Coronary artery (tissue), 2 donors: ENCODE measurements at places on chromosomes 5 and 9.
A peak's percentile ranks its signal among the peaks of the same experiment; 100 is the strongest.

DNA sequence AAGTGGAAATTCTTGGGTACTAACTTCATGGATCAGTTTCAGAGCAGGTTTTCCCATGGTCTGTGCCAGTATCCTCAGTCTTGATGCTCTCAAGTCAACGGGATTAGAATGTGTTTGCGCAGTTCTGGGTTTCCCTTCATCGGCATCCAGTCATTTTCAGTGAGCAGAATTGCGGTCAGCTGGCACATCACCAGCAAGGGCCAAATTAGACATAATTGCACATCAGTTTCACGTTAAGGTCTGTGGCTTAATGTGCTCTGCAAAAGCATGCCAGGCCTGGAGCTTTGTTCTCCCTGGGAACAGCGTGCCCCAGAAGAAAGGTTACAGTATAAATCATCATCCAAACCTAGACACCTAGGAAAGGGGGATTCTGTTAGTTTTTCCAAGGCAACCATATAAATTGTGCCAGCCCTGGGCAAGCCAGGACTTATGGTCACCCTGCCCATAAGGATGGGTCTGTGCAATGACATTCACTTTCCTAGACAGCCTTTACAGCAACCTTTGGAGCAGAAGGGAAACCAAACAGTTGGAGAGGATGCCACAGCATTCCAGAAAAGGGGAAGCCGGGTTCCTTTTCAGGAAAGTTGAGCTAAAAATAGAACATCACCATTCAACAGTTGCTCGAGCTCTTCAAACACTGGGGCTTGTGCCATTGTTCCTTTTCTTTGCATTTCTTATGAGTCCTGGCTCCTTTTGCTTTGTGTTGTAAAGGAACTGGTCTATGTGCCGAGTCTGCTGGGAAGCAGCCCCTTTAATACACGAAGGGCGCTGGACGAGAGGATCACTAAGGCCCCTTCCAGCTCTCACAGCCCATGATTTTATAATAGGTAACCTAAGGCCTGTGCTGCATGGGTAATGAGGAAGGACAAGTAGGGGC, 23.1 kb downstream of the IQGAP2 start:
- no peak for DNase-seq

DNA sequence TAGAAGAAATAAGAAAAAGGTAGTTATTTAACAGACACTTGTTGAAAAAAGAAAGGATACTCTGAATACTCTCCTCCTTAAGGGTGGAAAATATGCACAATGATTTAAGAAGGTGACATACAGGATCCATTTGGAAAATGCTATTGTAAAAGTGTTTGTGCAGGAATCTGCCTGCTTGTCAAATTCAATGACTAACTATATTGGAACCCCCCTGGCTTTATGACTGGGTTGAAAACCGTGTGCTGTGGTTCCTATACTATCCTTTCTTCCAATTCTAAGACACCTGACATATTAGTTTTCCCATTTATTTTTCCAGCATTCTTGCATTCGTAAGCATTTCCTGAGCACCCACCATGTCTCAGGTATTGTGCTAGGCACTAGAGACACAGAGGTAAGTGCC, 220.0 kb downstream of the GLIS3 start:
- DNase-seq = no peak

DNA sequence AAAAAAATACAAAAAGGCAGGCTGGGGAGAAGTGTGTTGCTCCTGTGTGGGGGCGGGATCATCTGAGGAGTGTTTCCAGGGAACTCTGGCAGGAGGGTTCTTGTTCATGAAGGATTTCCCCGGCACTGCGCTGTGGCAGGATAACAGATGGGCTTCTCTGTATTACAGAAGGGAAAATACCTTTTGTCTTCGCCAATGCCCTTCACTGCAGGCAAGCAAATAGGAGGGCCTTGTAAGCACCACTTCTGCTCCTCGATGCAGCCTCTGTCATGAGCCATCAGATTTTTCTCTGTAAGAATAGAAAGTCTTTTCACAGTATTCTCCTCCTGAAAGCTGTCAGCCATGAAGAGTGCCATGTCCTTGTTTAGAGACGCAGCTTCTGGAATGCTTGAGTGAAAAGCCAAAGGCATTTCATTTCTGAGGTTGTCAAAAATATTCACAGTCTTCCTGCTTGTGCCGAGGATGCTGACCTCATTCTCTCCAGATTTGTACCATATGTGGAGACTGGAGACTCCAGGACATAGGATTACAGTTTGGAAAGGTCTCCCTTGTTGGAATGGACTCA, 294.0 kb downstream of the YTHDC2 start:
- DNase-seq = no peak

GRCh38 chr9:115204904-115205453, 87.0 kb upstream of the TNC start:
- DNase-seq = no peak

- no peak for DNase-seq
Measured at GRCh38 chr9:29625292-29625731, 2052.0 kb upstream of the C9orf72 start.

- no peak for DNase-seq
Measured at GRCh38 chr9:124257844-124258606, at the start of gene NEK6. TSS of gene NEK6 (plus strand) at chr9:124257949. CDS start at chr9:124301965, 44,016 bp downstream.

DNA sequence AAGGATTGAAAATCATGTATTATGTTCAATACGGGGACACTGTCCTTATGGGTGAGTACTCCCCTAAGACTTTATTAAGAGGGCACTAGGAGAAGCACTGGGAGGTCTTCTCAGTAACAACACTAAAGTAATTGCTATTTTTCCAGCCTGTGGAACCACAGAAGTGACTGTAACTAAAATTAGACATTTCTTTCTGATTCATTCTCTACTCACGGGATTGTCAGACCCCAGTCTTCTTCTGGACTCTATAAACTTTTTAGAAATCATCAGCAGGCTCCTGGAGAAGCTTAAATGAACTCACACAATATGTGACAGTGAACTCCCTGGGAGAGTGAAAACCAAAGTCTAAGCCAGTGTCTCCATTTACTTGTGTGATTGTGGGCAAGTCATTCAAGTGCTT, 14.5 kb downstream of the TLR4 start:
- no peak for DNase-seq

GRCh38 chr9:121797081-121797480, 145.6 kb downstream of the DAB2IP start:
- no peak for DNase-seq

- no peak for DNase-seq
Measured at GRCh38 chr9:33403941-33404787, 1.8 kb upstream of the AQP7 start.

GRCh38 chr9:110110154-110110553, 97.8 kb downstream of the C9orf152 start:
- DNase-seq = no peak

DNA sequence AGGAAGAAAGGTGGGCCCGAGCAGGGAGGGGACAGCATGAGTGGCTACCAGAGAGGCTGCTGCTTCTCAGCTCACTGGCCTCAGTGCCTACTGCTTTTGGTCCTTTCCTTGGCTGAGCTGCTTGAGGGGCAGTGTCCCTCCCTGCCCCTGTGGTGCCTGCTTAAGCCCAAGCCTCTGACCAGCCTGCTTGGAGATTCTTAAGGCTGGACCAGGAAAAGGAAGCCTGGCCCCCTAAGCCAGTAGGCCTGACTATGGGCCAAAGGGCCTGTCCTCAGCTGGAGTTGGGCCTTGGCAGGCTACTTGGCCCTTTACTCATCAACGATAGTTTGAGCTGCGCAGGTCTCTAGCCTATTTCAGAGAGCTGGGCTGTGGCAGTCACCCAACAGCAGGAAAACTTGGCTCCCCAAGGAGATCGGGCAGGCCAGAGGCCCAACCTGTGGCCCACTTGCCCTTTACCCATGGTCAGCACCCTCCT, 24.9 kb downstream of the TCF7 start:
- peak; percentile 64 for DNase-seq

DNA sequence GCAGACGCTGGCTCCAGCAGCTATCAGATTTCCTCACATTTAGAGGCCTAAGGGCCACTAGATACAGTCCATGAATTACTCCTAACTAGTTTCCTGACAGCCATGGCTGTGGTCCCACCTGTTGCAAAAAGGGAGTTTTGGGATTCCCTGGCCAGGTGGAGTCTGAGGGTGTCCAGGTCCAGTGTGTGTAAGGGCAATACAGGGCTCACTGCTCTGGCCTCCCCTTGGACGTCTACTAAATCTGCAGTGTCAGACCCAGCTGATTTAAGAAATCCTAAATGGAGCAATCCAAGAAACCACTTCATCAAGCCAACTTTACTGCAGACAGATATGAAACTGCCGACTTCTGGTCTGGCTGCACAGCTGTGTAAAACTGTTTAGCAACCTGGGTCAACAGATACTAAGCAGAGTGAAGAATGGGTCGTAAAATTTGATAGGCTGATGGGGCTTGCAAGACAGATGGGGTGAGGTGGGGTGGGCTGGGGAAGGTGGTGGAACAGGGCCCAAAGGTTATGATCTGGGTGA, 116.4 kb downstream of the GADD45G start:
- no peak for DNase-seq

DNA sequence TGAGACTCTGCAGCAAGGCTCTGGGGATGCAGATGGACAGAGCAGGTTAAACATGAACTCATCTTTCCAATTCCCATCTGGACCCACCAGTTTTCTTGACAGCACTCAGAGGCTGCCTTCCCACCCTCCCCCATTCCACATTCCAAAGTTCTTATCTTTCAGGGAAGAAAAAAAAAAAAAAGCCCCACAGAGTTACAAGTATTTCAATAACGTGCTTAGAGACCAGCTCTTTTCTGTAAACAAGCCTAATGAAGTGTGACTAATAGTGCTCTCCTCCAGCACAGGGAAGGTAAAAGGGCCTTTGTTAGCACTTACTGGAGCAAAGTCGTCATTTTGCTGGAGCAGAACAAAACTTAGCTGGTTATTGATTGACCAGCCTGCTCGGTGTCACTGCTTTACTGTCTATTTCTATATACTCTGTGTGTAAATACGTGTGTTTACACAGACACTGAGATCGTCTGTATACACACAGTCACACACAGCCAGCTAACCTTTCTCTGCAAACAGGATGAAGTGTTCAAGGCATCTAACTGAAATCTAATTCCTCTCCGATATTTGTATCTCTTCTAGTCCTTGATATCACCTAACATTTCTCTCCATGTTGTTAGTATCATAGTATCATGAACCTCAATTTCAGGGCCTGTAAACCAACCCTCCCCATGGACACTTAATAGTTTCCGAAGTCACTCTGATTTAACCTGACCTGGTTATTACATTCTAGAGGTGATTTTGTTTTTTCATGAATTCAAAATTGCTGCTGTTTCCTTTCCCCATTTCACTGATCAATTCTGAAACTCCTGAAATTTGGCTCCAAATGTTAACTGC, 84.9 kb downstream of the ZNF608 start:
- no peak for DNase-seq

DNA sequence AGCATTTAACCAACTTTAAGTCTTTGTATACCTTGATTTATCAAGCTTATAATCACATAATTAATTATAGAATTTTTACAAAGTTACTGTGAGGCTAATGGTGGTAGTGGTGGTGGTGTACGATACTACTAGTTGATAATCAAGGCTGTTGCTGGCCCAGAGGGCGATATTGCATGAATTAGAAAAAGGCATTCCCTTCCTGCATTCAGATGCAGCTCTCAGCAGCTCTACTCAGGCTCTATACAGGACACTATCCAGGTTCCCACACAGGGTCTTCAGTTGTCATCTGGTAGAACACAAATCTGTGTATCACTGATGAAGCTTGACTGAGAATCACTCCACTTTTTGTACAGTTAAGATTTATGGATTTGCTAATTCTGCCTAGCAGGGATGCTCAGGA, 562.8 kb upstream of the C9orf72 start:
- no peak for DNase-seq

DNA sequence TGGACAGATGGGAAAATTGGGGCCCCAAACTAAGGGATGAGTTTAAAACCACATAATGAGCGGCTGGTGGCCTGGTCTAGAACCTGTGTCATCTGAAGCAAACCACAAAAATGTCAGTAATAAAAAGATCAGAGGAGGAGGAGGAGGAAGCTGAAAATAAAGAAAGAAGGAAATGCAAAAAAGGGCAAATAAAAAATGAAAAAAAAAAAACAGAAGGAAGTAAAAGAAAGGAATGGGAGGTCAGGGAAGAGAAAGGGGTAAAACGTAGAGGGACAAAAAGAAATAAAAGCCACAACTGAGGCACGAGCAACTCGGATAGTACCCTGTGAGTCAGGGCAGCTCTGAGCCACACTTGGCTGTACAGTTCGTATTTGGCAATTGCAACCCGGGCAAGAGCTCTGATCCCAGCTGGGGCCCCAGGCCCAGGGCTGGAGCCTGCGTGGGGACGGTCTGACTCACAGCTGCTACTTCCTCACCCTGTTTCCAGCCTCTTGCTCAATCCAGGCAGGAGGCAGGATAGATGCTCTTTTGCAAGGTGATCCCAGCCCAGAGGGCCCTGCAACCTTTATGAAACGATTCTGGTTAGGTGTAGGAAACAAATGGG, 137.9 kb upstream of the TRIM32 start:
- DNase-seq = peak; percentile 85

DNA sequence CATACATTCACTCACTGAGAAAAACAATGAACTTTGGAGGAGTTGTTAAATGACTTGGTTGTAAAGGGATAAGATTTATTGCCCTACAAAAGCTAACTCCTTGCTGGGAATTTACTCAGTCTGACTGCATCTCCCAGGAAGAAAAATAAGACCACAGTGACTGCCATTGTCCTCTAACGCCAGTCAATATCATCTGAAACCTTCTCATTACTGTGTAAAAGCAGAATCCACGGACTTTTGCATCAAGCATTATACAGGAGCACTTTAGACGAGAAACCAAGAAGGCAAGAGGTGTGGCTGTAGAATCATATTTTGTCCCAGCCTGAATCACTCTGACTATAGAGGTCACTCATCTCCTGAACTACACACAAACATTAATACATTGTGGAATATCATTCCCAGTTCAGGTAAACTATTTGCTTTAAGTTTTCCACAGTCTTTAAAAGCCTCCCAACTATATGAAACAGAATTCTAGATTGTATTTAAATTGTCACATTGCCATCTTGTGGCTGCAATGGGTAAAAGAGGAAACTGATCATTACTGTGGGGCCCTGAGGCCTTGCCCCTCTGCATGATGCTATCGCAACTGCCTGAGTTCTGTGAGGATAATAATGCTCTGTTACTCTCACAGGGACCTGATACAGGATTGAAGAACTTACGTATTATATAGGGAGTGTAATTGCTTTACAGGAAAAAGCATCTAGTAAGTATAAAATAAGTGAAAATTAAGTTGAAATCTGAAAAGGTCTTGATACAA, 142.9 kb downstream of the SLCO4C1 start:
- no peak for DNase-seq

GRCh38 chr9:117649126-117649525, 55.1 kb upstream of the TLR4 start:
- no peak for DNase-seq
